ENCODE measurements at places on chromosomes 4 and X.

DNA sequence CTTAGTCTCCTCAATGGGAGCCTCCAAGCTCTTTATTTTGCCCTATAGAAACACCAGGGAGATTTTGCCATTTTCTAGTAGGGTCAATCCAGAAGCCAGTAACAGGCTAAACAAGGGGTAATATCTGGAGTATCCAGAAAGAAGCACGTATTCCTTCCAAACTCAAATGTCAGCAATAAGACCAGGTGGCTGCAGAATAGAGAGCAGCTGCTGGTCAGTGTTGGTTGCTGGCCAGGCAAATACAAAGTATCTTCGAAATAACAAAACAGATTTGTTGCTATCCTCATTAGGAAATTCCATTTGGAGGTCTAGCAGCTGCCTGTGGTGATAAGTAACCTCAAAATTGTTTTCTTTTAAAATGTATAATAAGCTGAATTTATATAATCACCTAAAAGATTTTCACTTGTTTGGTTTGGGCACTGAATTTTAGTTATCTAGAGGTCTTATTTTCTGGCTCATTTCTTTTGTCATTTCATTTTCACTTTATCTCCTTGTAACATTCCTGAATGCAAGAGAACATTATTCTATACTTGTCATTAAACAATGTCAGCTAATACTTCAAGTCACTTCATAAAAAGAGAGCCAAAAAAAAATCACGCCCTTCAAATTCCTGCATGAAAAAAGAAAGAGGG, 320.6 kb downstream of the DTHD1 start:
- DNase-seq, result no peak

GRCh38 chr4:100539706-100540105, 21.9 kb upstream of the EMCN start:
- no peak for DNase-seq

DNA sequence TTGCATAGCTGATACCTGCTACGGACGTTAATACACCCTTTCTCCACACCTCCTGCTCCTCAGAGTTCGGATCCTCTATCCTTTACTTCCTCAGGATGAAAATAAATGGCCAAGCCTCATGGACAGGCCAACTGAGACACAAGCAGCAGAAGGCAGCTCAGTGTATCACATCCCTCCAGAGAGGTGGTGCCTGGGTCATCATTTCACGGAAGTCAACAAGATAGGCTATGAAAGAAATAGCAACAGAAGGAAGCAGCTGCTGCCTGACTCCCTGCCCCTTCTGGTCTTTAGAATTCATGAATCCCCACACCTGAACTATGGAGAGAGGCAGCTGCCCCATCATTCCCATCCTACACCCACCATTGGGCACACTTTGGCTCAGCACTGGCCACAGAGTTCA, 267.1 kb upstream of the ETNPPL start:
- DNase-seq, result no peak

DNA sequence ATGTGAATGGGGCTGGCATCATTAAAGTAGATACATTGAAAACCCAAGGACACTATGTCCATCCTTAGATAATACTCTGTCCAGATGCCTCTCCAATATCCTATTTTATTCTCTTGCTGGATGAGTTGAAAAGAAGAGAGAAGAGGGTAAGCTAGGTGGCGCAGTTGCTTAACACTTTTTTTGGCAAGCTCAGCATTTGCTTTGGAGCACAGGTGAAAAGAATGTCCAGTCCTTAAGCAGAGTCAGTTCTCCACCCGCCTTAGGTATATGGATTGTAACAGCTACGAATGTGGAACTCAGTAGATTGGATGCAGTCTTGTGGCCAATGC, 208.4 kb downstream of the NWD2 start:
- DNase-seq, result no peak

DNA sequence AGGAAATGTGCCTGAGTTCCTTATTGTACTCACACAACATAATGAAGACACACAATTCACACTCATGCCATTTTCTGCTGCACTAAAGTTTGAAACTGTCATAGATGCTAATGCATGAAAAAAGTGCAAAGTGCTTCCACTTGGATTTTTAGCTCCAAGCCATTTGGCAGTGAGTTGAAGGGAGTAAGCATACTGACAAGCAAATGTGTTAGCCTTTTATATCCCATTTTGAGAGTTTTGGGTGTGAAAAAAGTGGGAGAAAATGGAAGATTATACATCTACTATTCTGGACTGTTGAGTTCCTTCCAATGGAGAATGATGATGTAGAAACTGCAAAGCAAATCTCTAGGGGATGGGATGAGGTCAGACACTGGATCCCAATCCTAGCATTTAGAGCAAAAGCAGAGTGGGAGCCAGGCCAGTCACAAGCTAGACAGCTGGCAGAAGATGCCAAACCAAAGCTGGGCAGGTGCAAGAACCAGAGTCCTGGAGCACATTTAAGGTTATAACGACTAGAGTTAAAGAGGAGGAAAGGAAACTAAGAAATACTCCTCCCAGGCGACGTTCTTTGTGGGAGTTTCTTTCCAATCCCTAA, 216.8 kb downstream of the FBXO8 start:
- no peak for DNase-seq

DNA sequence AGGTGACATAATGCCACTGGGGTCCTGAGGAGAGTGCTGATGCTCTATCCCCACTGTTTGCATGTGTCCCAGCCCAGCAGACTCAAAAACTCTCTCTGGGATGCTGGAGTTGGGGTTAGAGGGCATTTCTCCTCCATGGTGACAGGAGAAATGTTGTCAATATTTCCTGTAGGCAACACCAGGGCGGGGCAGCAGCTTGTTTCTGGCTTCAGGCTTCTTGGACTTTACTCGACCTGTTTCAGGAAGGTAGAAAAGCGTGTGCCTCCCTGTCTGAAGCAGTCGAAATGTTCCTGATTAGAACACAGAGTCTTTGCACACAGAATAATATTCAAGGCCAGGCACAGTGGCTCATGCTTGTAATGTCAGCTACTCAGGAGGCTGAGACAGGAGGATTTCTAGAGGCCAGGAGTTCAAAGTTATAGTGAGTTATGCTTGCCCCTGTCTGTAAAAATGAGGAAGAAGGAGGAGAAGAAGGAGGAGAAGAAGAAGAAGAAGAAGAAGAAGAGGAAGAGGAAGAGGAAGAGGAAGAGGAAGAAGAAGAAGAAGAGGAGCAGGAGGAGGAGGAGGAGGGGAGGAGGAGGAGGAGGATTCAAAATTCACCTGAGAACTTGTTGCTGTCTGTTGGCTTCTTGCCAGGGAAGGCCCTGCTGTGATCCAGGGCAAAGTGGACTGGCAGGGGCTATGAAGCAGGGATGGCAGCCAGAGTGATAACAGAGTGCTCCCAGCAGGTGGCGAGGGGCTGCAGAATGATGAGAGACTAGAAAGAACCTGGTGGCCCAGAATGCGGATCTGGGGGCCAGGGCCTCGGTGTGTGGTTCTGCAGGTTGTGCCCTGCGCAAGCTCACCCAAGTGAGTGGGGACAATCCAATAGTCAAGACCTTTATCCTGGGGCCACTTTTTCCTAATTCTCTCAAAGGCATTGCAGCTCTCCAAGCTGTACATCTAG, 82.9 kb downstream of the RTL5 start:
- no peak for DNase-seq

- no peak for DNase-seq
Observed at GRCh38 chr4:24932515-24933225, 19.8 kb upstream of the CCDC149 start.

DNA sequence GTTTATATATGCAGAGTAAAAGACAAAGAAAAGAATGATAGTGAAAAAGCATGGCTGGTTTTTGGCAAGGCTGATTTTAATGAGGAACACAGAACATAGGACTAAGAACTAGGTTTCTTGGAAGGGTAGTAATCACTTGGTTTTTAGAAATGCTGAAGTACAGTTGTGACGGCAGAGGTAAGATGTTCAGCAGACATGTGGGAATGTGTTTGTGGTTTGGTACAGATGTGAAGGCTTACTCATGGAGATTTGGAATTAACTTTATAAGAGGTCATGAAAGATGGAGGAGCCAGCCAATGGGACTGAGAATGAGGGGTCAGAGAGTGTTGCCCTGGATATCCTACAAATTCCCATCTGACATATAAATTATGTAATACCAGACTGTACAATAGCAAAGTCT, 243.6 kb downstream of the NPFFR2 start:
- no peak for DNase-seq

DNA sequence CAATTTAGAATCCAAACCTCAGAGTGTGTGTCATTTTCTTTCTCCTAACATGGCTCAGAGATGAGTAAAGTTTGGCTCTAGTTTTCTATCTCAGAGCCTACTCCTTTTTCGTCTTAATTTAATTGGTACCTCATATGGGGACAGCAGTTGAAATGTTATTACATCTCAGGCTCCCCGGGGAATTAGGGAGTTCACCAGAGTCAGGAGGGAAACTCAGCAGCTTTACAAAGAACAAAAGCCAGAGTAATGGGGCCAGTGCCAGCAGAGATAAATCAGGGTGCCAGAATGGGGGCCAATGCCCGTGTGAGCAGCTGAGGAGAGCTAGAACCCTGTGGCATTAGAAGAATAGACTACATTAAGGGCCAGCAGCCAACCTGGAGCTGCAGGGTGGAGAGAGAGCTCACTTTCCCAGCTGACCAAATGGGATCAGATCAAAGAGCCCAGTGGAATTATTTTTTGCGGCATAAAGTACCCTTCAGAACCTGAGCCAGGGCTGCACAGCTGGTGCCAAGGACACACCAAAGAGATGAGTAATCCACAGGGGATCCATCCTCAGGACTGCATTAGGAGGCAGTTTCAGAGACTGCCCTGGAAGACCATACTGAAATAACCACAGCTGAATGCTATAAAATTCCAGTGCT, 207.1 kb upstream of the DKK2 start:
- DNase-seq, result no peak

DNA sequence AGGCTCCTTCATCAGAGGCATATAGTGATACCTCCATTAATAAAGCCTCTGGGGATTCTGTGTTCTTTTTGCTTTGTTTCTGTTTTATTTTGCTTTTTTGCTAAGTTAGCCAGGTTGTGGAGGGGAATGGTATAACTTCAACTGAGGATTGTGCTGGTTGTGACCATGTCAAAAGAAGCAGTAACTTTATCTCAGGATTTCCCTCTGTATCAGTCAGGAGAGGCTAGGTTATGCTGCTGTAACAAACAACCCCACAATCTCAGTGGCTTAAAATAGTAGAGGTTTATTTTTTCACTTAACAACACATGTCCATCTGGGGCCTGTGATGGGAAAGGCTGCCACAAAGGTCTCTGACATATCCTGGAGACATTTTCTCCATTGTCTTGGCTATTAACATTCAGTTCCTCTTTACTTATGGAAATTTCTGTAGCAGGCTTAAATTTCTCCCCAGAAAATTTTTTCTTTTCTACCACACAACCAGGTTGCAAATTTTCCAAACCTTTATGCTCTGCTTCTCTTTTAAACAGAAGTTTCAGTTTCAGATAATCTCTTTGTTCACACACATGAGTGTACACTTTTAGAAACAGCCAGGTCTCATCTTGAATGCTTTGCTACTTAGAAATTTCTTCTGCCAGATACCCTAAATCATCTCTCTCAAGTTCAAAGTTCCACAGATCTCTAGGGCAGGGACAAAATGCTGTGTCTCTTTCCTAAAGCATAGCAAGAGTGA, 64.7 kb downstream of the UCHL1 start:
- DNase-seq, result no peak

- peak; percentile 34 for DNase-seq
Observed at GRCh38 chrX:2707334-2707760, 16.3 kb downstream of the CD99 start.

- DNase-seq, result no peak
Observed at GRCh38 chr4:38373375-38373774, 290.6 kb upstream of the KLF3 start.

- DNase-seq, result no peak
Observed at GRCh38 chr4:86895692-86896488, 3.7 kb upstream of the C4orf36 start.

GRCh38 chr4:83546786-83547185, 10.9 kb downstream of the GPAT3 start:
- DNase-seq, result no peak

DNA sequence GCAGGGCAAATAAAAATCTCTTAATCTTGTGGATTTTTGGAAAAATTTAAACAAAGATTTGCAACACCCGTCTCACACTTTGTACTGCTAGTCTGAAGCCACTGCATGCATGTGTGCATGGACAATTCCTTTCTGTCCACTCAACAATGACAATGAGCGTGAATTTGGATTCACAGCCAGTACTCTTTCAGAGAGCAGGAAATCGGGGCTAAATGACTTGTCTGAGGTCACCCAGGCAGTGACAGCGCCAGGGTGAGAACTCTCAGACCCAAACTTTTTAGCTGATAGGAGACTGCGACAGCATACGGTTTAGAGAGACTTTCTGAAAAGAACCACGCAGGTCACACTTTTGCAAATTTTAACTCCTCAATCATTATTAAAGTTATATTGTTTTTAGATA, 90.9 kb downstream of the ZNF827 start:
- DNase-seq, result no peak

DNA sequence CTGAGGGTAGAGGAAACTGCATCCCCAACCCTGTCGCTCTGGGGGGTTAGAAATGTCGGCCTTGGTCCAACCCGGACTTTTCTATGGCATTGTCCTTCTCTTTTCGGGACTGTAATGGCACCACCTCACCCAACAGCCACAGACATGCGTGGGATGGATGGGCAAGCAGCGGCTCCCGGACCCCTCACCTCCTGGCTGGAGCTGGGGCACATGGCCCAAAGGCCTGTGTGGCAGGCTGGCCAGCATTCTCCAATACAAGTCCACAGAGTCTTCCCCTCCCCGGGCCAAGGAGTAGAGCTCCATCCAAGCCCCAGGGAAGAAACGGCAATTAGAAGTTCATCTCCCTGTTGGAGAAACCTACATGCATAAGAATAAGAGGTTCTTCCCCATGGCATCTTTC, 142.9 kb downstream of the NR3C2 start:
- DNase-seq, result no peak

DNA sequence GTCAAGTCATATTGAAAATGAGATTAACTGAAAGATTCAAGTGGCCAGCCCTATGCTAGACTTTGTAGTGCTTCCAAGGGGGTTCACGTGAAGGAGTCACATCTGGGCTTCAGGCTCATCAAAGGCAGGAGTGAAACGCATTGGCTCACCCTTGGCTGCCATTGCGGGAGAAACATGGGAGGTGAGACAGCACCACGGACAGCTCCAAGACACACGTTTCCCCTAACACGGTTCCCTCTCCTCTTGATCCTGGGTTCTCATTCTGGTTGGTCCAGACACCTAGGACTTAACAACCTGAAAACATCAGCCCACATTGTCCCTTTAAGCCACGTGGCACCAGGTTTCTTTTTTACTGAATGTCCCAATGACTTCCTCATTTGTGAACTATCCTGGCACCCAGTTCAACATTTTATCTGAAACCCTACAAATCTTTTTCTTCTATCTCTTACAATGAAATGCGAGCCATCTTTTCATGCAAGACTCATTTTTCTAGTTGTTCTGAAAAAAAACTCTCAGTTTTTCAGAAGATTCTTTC, 279.0 kb upstream of the VCX3A start:
- no peak for DNase-seq

DNA sequence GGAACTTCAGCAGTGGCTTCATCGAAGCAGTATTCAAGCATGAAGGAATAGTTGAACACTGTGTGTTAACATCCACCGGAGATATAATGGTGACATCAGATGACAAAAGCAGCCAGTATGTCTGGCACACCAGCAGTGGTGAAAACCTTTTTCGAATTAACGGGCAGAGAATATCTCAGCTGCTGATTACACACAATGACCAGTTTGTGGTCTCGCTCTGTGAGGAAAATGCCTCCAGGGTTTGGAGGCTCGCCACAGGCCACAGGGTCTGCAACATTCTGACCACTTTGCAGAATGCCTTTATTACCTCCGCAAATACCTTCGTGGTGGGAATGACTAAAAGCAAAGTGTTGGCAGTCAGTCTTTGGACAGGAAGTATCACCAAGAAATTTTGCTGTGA, 201.5 kb downstream of the NWD2 start:
- DNase-seq, result no peak

All from stimulated activated CD8-positive, alpha-beta memory T cell treated with anti-CD3 and anti-CD28 coated beads, Interleukin-2, amount 100 ng/mL, for 1 hour (primary cell).